NK-92 treated with Interleukin-12 subunit alpha and Interleukin-12 subunit beta, amount 100 ng/mL, for 24 hours (cell line): ENCODE measurements at places on chromosomes 16 and 17.

DNA sequence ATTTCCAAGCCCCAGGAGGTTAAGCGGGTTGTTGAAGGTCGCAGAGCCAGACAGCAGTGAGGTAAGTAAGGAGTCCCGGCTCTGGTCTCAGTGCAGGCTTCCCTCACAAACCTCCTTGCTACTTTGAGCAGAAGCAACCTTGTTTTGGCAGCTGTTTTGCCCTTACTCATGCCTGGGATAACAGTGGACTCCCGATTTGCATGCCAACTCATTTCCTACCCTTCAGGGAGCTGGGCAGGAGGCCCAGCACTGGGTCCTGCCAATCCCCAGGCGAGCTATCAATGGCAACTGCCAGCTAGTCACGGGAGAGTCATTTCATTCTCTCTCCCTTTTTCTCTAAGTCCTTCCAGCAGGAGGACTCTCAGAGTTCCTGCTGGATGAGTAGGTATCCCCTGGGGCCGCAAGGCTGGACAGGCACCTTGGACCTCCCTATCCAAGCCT lies 72.0 kb upstream of the KSR1 start:
- DNase-seq = no peak

DNA sequence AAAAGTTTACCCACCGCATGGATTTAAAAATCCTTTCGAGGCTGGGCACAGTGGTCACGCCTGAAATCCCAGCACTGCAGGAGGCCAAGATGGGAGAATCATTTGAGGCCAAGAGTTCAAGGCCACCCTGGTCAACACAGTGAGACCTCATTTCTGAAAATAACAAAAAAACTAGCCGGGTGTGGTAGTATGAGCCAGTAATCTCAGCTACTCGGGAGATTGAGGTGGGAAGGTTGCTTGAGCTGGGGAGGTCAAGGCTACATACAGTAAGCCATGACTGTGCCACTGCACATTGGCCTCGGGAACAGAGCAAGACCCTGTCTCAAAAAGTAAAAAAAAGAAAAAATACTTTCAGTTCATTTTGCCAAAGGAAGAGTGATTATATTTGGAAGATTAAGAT lies 12.7 kb downstream of the GNA13 start:
- DNase-seq = no peak

DNA sequence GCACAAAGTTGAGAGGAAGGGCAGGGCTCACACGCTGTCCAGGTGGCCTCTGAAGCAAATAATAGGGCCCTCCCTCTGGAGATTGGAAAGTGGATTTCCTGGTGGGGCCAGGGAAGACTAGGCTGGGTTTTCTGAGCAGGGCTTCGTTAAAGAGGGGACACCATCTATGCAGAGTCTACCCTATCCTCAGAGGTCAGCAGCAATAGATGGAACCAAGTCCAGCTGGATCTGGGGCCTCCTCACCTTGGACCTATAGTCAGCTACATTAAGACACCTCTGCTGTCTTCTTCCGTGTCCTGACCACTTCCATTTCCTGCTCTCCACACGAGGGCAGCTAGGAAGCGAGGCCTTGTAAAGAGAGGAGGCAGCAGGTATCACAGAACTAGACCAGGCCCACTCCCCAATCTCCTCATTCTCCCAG lies 14.7 kb upstream of the ST6GALNAC1 start:
- no peak for DNase-seq

- DNase-seq = no peak
Observed at GRCh38 chr17:45672301-45672700, 111.8 kb upstream of the CRHR1 start.

DNA sequence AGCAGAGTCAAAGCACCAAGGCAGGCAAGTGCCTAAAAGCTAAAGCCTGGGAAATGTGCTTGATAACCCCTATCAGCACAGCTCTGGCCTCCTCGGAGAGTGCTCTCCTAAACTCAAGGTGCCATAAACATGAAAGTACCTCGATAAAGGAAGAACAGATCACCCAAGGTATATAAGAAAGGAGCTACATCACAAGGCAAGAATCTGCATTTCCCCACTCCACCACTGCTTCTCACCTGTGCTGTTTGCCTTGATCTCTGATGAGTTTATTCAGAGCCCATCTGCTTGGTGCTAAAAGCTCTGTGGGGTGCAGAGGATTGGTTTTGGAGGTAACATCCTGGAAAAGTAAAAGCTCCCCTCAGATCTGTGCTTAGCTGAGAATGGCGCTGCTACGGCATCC lies 449.5 kb upstream of the CDH5 start:
- no peak for DNase-seq
